Stimulated activated naive CD8-positive, alpha-beta T cell treated with anti-CD3 and anti-CD28 coated beads, Interleukin-15, Interleukin-2, amounts not matched to agents 100 U/mL and 50 U/mL, for 24 hours (primary cell): ENCODE measurements at places on chromosomes 3 and 15.

- DNase-seq = no peak
Observed at GRCh38 chr3:164655462-164655861, 422.8 kb downstream of the SI start.

- no peak for DNase-seq
Observed at GRCh38 chr15:91456921-91457320, 356.9 kb downstream of the SV2B start.

- DNase-seq = no peak
Observed at GRCh38 chr3:122268257-122269024, 56.6 kb upstream of the CSTA start.

- DNase-seq = no peak
Observed at GRCh38 chr15:25596644-25597562, 158.1 kb upstream of the UBE3A start.

DNA sequence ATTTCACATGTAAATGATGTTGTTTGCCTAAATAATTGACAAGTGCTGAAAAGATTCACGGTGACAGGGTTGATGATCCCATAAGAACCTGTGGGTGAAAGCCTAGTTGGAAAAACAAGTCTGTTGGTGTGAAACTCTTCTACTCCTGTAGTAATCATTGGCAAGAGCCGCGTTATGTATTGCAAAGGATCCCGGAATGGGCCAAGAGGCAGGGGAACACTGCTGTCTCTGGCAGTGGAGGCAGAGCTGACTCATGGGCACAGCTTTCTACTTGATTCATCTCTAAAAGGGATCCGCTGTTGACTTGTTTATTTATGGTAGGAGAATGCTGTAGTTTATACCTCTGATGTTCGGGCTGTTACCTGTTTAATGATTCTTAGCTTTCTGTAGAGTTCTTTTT is 63.1 kb downstream of the MAP6D1 start:
- no peak for DNase-seq

- DNase-seq = no peak
Observed at GRCh38 chr3:37768107-37768809, 93.4 kb upstream of the CTDSPL start.

- no peak for DNase-seq
Observed at GRCh38 chr15:62362608-62363007, 197.5 kb upstream of the C2CD4B start.

GRCh38 chr3:183082355-183082915 is 16.9 kb downstream of the MCCC1 start:
- no peak for DNase-seq

GRCh38 chr3:59473636-59474035 is 423.8 kb upstream of the CFAP20DC start:
- no peak for DNase-seq

DNA sequence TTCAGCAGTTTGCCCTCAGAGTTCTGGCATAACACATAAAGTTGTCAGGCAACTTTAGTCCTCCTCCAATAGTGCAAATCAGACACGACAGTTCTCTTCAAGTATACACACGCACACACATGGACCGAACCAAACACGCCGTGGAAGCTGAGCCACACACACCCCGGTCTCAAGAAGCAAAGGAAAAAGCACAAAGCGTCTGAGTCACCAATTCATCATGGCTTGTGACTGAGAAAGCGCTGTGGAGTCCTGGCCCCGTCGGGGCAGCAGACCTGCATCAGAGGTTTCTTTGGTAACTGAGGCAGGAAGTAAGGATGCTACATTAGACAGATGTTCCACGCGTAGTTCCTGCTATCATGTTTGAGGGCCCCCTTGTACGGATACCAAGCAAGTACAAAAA is 85.7 kb downstream of the VGLL4 start:
- no peak for DNase-seq

- no peak for DNase-seq
Observed at GRCh38 chr3:147157631-147158030, 248.7 kb downstream of the ZIC4 start.

DNA sequence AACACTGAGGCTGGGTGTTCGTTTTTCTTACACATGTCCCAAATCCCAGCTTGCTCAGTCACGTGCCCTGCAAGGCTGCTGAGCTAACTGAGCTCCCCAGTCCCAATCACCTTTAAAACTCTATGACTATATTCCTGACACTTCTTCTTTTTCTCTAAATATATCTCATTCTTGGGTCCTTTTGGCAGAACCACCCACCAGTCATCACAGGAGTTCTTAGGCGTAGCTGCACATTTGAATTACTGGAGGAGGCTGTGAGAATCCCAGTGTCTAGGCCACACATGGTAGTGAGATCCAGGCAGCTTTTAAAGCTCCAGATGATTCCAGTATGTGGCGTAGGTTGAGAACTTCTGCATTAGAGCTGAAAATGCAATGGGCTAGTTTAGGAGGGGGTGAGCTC is 66.3 kb downstream of the ST8SIA2 start:
- DNase-seq = no peak

- DNase-seq = peak; percentile 32
Observed at GRCh38 chr3:197256836-197257444, 41.5 kb downstream of the DLG1 start.

DNA sequence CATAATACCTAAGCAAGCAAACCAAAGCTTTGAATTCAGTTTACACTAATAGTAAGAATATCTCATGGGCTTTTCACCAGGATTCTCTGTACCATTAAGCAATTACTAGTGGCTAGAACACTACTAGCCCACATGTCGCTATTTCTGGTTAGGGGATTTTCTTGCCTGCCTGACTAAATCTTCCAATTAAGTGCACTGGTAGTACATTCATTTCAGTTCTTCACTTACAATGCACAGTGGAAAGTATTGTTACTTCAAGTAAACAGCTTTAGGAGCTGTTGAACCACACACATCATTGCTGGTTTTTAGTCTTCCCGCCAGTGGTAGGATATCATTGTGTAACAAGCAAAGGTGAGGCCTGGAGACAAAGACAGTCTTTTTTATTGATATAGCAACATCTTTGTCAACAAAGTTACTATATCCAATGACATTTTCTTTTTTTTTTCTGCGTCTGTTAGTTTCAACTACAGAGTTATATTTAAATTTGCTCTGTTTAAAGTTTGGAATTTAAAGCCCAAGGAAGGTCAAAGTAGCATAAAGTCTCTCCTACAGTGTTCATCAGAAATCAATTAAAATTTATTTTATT is 826.8 kb upstream of the NR2F2 start:
- DNase-seq = no peak

DNA sequence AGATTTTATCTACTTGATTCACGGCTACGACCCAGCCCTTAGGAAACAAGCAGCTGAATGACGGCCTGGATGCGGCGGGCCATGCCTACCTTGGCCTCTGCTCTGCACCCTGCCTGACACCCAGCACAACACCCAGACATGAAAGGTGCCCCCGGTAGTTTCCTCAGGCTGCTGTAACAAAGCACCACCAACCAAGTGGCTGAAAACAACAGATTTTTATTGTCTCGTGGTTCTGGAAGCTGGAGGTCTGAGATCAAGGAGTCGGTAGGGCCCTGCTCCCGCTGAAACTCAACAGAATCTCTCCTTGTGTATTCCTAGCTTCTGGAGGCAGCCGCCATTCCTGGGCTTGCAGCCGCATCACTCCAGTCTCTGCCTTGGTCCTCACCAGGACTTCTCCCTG is 111.7 kb downstream of the ADCY5 start:
- DNase-seq = no peak
